CD4-positive, alpha-beta memory T cell (primary cell): ENCODE measurements at places on chromosomes 5 and 9. TPM values are rescaled to one million over a fixed set of nuclear protein-coding genes. Genes with fewer than 3 reads are reported as not detected.
A peak's percentile ranks its signal among the peaks of the same experiment; 100 is the strongest.

The TOR2A gene
- polyA plus RNA-seq = 23.2 TPM

GRCh38 chr5:81779125-81779915 is 28.4 kb upstream of the SSBP2 start:
- peak; percentile 46 for DNase-seq

GRCh38 chr5:115601701-115602590 is at the start of gene TICAM2:
Gene TICAM2 (minus strand): TSS chr5:115602479. CDS start chr5:115581256, 21,223 bp downstream.
- DNase-seq = peak; percentile 50

- DNase-seq = no peak
These were observed 52.6 kb downstream of the GNA14 start for GRCh38 chr9:77595426-77596095.

DNA sequence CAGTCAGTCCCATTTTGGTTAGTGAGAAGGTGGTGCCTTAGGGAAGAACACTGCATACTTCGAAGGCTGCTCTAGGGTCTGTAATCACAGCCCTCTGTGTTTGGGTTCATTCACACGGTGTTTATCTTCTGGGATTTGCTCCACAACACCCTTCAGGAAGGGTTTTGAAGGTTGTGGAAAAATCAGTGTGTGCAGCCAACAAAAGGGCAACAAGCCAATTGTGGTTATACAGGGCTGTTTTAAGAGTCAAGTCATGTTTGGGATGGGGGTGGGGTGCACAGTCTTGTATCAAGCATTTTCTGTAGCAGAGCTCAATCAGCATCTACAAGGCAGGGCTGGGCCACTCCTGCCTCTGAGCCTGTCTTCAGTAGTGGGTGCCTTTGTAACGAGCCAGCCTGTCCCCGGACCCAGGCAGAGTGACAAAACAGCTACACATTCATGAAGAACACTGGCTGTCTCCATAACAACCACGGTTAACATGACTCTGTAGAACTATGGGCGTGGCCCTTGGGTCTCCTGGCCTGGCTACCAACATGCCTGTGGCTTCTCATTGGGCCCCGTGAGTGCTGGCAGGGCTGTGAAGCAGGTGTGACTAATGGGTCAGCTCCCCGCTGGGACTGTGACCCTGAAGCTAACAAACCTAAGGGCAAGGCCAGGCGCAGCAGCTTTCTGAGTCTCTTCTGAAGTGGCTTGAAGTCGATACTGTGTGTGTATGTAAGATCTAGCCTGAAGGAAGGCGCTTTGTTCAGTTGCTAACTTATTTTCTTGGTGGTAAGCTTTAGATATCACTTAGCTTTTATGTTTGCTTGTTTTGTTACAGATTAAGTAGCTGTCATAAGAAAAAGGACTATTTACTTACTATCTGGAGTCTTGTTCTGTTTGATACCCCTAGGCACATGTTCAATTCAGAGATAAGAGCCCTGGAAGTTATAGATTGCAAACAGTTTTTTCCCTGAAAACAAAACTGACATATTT is 27.9 kb upstream of the GOLM1 start:
- no peak for DNase-seq
